ENCODE measurements at places on chromosomes 1 and 21.

GRCh38 chr1:100443811-100444571 is 91.7 kb downstream of the CDC14A start:
- DNase-seq: no peak

DNA sequence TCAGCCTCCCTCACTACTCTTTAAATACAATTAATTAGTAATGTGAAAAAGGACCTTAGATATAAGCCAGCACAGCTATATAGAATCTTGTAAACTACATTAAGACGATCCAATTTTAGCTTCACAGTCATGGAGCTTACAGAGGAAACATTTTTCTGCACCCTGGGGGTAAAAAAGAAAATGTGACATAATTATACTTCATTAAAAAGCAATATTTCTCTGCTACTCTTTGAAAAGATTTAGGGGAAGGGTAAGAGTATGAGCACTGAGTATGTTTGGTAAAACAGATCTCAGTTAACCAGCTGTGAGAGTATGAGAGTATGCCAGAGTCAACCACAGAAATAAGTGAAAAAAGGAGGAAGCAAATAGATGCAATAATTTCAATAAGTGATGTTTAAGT is 1415.9 kb downstream of the PLA2G4A start:
- no peak for DNase-seq

DNA sequence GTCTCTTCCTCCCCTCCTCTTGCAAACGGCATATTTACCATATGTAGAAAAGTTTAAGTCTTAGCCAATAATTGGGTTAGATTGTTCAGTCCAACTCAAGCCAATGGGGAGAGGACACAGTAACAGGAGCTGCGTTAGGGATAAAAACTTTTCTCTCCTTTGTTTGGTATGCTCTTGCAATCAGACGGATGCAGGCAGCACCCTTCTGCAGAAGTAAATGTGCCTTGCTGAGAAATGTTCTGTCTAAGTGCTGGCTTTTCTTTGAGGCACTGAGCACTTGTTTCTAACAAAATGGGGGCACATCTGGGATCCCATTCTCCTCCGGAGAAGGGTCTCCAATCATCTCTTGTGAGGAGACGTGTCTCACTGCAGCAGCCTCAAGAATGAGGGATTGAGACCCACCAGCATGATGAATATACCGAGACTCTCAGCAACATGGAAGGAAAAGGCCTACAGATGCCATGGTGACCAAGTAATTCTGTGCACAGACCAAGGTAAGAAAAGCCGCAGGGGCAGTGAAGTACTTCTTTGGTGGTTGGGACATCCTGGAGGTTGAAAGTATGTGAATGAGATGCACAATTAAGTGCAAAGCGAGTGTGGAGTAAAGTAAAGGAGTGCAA is 20.7 kb upstream of the GNG4 start:
- no peak for DNase-seq

- DNase-seq: no peak
Measured at GRCh38 chr1:17535300-17535936, 4.1 kb upstream of the ARHGEF10L start.

DNA sequence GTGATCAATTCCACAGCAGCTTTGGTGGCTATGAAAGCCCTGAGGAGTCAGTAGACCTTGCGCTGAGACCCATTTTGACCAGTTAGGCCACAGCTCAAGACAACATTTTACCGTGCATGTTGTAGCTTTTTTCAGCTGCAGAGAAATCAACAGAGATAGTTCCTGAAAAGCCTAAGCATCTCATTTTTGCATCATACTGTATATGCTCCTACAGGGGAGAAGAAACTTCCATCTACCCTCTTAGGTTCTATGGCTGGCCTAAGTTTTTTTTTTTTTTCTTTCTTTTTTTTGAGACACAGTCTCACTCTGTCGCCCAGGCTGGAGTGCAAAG is 24.8 kb upstream of the EYA3 start:
- DNase-seq: no peak

DNA sequence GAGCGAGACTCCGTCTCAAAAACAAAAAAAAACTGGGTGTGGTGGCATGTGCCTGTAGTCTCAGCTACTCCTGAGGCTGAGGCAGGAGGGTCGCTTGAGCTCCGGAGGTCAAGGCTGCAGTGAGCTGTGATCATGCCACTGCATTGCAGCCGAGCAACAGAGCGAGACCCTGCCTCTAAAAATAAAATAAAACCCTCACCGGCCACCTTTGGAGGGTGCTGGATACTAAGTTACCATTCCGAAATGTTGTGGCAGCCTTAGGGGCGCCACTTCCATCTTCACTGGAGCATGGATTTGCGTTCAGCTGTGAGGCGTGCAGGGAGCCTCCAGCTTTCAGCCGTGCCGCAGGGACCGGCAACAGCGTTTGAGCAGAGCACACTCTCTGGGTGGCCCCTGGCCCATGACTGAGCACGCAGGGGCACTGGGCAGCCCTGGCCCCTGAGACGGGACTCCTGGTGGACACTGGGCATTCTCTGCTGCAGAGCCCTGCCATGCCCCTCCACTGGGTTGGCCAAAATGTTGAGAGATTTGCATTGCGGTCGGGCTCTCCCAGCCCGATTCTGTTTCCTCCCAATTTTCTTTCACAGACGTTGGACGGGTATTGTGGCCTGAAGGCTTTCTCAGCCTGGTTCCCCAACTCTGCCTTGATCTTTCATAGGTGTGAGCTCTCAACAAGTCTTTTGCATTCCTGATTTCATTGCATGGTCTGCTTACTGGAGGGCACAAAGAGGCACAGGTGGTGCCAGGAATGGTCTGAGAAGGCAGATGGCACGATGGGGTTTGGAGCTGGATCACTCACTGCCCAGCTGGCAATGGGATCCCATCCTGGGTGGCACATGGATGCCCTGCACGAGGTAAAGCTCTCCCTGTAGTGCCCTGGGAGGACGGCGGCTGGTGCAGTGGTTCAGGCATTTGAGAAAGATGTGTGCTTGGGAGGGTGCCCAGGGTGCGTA is 5.8 kb upstream of the CFAP74 start:
- DNase-seq: no peak

DNA sequence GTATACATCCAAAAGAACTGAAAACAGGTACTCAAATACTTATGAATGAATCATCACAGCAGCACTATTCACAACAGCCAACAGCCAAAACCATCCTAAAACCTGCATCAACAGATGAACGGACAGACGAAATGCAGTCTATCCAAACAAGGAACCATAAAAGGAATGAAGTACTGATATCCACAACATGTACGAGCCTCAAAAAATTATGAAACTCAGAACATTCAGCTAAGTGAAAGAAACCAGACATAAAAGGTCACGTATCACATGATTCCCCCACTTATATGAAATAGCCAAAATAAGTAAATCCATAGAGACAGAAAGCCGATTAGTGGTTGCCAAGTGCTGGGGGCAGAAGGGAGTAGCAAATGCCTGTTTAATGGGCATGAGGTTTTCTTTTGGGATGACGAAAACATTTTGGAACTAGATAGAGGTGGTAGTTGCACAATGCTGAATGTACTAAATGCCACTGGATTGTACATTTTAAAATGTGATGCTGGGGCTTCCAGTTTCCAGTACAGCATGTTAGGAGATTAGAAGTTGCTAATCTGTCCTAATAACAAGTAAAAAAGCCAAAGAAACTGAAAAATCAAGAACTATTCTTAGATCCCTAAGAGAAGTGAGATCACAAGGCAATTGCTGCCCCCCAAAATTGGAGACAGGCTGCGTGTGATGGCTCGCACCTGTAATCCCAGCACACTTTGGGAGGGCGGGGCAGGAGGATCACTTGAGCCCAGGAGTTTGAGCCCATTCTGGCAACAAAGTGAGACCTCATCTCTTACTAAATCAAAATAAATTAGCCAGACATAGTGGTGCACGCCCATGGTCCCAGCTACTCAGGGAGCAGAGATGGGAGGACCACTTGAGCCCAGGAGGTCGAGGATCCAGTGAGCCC is 25.3 kb downstream of the CLSTN1 start:
- no peak for DNase-seq

DNA sequence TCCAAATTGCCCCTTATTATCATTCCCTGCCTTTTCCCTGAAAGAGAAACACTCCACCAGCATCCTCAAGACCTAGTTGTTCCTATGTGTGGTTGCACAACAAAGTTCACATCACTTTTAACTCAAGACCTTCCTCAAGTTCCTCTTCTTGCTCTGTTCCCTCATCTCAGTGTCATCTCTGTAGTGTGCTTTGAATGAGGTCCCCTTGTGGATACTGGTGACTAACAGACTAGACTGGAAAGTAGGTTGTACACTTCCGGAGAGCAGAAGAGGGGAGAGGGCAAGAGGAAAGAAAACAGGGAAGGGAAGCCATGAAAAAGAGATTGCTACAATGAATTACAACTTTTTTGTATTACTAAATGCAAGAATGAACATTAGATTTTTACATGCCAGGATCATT is 853.8 kb downstream of the USP25 start:
- no peak for DNase-seq

DNA sequence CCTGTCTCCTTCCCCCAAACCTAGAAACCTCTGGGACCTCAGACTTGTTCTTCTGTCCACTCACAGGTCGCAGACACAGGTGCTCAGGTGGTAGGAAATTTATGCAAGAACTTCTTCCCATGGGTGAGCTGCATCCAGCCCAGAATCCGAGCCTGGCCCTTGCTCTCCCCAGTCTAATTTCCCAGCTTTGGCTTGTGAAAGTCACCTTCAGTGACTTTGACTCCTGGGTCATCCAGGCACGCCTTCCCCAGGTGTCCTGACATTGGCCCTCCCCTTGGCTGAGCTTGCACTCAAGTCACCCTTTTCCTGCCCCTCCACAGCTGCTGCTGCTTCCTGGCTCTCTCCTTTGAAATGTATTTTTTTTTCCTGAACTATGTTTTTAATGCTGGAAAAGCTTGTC is 6.6 kb downstream of the IPO13 start:
- DNase-seq: no peak

GRCh38 chr21:44765231-44766013 is 36.2 kb downstream of the UBE2G2 start:
- DNase-seq: no peak

- DNase-seq: no peak
Measured at GRCh38 chr1:119010201-119010600, 22.1 kb upstream of the TBX15 start.

- DNase-seq: no peak
Measured at GRCh38 chr1:225780630-225781029, 3.0 kb downstream of the SRP9 start.

DNA sequence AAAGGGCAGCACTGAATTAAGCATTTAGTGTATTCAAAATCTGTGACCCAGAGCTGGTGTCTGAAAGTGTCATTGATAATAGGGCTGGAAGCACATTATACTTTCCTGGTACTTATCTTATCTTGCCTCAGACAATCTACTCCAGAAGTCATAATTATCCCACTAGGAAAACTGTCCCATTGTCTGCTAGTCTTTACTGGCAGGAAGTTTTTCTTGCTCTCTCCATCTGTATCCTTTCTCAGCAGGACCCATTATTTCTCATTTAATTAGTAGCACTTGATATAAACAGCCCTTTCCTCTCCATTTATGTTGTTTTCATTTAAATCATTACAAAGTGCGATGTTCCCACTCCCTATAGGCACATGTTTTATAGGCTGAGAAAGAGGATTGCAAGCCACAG is 36.5 kb upstream of the BARHL2 start:
- DNase-seq: no peak

DNA sequence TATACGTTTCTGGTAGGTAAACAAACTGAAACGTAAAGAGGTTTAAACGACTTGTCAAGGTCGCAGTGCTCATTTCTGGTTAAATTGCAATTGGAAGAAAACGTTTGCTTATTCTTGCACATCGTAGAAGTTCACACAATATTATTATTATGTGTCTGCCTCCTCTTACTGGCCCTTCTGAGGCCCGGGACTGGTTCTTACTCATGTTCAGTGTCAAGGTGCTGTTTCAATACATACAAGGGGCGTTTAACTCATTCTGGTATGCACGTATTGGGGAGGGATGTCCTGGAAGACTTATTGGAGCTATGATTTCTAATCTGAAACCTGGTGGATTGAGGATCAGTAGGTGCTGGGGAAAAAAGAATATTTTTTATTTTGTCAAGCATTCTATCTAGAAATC is 932 bp downstream of the RPF1 start:
- DNase-seq: no peak

DNA sequence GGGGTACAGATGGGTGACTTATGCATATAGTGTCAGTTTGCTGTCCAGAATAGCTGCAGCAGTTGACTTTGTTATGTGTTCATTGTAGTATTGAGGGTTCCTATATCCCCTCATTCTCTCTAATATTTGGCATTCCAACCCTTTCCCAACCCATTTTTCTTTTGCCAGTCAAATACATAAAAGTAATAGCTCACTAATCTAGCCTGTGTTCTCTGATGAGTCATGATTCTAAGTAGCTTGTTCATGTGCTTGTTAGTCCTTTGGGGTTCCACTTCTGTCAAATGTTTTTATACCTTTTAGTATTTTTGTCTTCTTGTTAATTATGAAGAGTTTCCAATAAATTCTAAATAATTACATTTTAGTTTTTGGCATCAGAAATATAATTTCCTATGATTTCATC is 99.2 kb upstream of the MROH9 start:
- no peak for DNase-seq

- no peak for DNase-seq
Measured at GRCh38 chr21:36725793-36726386, 27.0 kb downstream of the SIM2 start.

GRCh38 chr1:33228935-33229487 is 27.3 kb upstream of the ZNF362 start:
- no peak for DNase-seq

- DNase-seq: no peak
Measured at GRCh38 chr1:164648636-164649035, 89.7 kb downstream of the PBX1 start.

- DNase-seq: no peak
Measured at GRCh38 chr1:25804244-25804963, 4.4 kb downstream of the SELENON start.

- no peak for DNase-seq
Measured at GRCh38 chr1:31787261-31787660, 23.1 kb upstream of the ADGRB2 start.

DNA sequence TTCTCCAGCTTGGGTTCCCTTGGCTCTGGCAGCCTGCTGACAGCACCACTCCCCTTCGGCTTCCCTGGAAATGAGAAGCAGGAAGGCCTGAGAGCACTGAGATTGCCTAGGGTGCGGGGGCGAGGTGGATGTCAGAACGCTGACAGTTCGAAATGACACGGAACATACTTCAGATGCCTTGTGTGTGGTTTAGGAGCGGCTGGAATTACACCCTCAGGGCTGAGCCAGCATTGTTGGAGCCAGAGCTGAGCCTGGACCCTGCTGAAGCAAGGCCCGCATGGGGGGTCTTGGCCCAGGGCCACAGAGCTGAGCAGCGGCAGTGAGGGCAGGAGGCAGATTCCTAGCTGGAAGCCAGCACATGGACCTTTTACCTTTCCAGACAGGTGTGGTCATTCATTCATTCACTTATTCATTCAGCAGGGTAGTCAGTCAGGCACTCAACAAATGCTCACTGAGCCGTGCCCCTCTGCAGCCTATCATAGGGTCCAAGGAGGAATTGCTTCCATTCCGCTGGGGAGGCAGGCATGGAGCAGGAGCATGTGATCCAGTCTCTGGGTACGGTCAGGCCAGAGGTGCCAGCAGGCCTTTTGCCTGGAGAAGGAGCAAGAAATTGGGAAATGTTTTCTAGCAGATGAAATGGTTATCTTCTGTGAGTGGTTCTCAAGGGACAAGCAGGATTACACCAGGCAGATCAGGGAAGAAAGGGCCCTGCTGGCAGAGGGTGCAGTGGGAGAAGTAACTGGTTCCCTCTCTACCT is 6.6 kb upstream of the FOXE3 start:
- no peak for DNase-seq

GRCh38 chr21:31447505-31447904 is 103.4 kb upstream of the TIAM1 start:
- no peak for DNase-seq

Measured in NCI-H1417 treated with DMSO at 0.1 percent for 48 hours (cell line).